ENCODE measurements at places on chromosomes 12 and 14.

GRCh38 chr12:117022465-117022864 lies 76.8 kb downstream of the TESC start:
- no peak for DNase-seq

GRCh38 chr14:61470261-61470960 lies 149.0 kb downstream of the PRKCH start:
- DNase-seq, result no peak

- no peak for DNase-seq
Measured at GRCh38 chr12:17579205-17580026, 510.6 kb downstream of the RERGL start.

GRCh38 chr12:65823513-65824375 lies 539 bp upstream of the HMGA2 start:
- DNase-seq, result no peak

DNA sequence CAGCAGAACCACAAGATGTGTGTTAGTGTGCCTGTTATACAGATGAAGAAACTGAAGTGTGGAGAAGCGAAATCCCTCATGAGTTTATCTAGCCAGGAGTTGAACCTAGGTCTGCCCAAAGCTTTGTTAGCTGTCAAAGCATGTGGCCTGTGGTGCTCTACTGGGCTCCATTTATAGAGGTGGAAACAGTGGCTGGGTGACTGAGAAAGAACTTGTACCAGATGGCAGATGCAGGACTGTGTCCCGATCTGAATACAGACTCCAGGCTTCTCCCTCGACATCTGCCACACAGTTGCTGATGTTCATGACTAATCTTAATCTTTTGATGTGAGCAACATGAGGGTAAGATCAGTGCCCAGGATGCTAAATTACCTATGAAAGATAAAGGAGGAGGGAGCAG lies 89.1 kb downstream of the C12orf75 start:
- DNase-seq, result no peak

DNA sequence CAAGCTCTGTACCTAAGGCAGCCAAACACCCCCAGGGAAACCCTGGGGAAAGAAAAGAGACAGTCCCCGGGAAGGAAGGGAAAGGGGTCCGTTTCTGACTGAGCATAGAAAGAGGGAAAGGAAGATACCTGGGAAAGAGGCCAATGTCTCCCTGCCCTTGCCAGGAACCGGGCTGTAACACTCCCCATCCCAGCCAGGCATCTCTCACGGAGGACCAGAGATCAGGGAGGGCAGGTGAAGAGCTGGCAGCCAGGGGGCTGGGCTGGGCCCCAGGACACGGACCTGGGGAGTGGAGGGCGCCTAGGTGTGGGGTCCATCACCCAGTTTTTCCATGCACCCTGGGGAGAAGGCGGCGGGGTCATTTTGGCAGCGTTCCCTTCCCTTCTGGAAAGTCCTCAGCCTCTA lies 18.9 kb upstream of the PLEKHH1 start:
- DNase-seq, result no peak

- DNase-seq, result no peak
Measured at GRCh38 chr12:28156804-28157203, 33.5 kb upstream of the CCDC91 start.

DNA sequence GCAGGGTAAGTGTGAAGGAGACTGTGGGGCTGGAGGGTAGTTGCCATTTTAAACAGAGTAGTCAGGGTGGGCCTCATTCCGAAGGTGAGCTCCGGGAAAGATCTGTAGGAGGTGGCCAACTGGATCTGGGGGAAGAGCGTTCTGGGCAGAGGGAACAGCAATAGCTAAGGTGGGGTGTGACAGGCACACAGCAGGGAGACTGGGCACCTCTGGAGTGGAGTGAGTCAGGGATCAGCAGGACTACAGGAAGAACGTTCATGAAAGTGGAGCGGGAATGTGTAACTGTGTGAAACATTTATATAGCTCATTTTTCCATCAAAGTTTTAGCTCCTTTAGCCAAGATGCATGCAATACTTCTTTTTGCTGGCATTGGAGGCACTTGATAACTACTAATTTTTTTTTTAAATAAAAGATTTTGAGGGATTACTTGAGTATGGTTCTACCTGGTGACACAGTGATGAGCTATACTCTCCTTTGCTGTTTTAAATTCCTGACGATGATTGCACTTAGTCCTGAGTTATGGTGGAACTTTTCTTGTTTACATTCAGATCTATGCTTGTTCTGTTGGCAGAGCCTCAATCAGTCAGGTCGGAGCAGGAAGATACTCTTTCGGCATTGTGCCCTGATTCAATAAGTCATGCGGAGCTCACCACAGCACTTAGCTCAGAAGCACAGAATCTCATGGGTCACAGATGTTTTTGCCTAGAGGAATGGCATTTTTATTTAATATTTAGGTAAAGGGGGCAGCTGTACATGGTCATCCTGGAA lies 106.4 kb downstream of the WIF1 start:
- DNase-seq, result no peak

DNA sequence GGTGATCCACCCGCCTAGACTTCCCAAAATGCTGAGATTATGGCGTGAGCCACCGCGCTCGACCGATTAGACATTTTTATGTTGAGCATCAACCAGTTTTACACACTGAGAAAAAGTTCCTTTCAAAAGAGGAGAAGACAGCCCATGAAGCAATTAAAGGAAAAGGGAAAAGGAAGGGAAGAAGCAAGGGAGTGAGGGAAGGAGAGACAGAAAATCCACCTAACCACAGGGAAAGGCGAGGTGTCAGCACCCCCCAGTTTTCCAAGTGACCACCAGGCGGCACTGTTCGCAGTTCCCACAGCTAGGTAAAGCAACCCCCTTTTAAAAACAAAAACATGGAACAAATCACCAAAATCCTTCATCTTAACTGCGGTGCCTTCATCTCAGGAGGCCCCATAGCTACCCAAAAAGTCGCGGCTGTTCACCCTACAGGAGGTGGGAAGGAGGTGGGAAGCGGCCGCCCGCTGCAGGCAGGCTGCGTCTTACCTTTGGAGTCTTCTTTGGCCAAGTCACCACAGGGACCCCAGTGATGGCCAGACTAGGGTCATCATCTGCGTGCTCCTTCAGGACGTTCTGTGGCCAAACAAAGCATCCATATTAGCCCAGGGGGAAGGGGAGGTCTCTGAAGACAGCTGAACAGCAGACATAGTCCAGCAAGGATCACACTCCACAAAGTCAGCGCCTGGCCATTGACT lies 86.6 kb downstream of the KDM2B start:
- DNase-seq, result peak; percentile 29

- peak; percentile 38 for DNase-seq
Measured at GRCh38 chr14:75230140-75230792, 48.4 kb upstream of the FOS start.

DNA sequence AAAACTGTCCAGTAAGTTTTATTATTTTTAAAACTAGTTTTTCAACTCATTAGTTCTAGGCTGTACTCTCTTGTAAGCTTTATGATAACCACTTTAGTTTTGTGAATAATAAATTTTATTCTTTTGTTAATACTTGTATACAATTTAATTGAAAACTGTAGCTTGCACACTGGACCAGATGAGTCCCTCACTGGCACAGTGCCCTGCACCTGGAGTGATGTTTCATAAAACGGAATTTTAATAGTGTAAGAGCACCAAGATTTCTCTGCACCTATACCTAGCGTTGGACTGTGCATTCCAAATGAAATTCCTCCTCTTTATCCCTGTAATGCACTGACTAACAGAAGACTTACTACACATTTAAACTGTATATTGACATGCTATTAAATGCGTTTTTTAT lies 80.8 kb downstream of the PRIMA1 start:
- no peak for DNase-seq

DNA sequence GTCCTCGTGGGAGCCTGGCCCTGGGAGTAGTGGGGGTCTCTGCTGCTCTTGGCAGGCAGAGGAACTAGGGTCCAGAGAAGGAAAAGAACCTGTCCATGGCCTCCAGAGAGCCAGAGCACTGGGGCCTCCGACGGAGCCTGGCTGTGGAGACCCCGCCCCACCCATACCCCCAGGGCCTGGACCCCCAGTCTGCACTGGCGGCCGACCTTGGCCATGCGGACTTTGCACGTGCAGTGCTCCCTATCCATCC lies 1.1 kb downstream of the BEGAIN start:
- DNase-seq, result no peak

GRCh38 chr14:89911010-89911919 lies 43.3 kb downstream of the EFCAB11 start:
- no peak for DNase-seq
